ENCODE measurements at places on chromosomes 7 and 10.

GRCh38 chr10:1213252-1214070 is 157.3 kb downstream of the WDR37 start:
- no peak for DNase-seq

GRCh38 chr7:18475488-18475887 is 20.1 kb upstream of the HDAC9 start:
- no peak for DNase-seq

DNA sequence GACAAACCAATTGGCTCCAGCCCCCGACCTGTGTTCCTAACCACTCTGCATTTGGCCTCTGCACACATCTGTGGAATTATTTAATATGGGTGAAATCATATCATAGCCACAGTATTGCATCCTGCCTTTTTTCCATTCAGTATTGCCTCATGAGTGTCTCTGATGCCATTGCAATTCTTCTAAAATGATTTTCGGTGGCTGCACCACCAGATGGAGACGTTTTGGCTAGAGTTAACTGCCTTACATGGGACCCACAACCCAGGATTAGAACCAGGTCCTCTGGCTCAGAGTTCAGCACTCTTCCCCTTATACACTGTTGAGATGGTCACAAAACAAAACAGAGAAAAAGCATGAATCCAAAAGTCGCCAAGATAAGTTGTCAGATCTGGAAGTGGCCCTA is 180.8 kb downstream of the EMX2 start:
- DNase-seq: no peak

- DNase-seq: no peak
These were observed 26.4 kb downstream of the CHST15 start for GRCh38 chr10:124066781-124067714.

DNA sequence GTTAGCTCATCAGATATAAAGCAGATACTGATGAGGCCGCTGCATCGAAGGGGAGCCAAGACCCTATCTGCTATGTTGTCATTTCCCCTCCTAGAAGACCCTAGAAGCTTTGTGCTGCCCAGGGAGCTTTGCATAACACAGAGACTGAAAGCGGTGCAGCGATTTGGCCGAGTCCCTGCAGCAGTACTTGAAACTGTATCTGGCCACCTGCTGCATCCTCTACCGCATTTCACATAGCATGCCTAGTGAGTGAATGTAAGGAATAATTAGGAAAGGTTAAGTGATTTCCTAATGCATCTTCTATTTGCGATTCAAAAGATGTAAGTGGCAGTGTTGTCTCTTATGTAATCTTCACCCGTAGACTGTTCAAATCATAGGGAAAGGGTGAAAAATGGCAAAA is 106.7 kb downstream of the LRMDA start:
- no peak for DNase-seq

DNA sequence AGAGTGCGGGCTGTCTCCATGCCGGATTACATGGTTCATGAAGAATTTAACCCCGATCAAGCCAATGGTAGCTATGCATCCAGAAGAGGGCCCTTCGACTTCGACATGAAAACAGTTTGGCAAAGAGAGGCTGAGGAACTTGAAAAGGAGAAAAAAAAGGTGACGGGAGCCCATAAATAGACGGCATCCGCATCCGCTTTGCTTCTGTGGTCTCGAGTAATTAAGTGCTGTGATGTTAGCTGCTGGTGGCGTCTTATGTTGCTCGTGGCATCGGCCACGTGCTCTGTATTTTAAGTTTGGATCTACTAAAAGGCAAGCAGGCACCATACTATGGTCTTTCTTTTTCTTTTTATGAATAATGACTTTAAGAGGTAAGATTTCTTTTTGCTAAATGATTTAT is 11.1 kb downstream of the C7orf57 start:
- no peak for DNase-seq

GRCh38 chr7:65477326-65477725 is 103.7 kb downstream of the ZNF92 start:
- no peak for DNase-seq

GRCh38 chr7:137992104-137992549 is 9.8 kb downstream of the CREB3L2 start:
- DNase-seq: no peak

DNA sequence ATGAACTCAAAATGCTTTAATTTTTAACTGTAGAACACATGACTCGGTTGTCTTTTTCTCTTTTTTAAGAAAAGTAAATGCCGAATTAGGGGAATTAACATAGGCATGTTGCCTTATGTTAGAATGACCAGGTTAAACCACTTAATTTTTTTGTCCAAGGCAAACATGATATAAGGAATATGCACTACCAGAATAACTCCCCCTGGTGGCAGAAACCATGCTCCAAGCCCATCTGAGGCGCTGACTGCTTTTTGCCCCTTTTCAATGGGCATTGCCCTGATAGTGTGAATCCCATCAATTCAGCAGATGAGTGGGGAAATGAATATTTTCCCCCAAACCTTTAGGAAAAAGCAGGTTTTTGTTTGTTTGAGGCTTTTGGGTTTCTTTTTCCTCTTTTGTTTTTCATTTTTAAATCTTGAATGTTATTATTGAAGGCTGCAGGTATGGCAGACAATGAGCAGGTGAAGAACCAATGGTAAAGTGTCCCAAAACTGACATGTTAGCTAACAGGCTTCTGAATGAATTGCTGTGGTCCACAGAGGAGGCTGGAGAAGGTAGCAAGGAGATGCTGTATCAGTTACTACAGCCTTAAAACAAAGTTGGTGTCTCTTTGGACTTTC is 284.3 kb downstream of the SORCS3 start:
- no peak for DNase-seq

DNA sequence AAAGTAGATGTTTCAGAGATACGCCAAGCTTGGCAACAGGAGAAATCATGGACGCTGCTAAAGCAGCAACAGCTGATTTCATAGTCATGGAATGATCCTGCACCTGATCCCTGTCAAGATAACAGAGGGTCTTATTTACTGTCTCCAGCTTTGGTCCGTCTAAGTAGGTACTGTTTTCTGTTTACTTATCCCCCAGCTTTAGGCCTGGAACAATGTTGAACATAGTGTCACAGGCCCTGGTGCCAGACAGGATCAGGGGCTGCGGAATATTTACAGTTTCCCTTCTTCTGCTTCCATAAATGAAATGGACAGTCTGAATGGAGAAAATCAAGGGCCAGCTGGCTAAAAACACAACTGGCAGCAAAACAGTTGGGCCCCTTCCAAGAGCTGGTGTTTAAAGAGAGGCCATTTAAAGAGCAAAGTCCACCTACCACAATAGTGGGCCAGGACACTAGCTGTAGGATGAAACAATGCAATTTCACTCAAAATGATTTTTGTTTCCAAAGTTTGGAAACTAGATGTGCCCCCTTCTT is 2.9 kb downstream of the GPR37 start:
- DNase-seq: no peak

- DNase-seq: no peak
These were observed 80.0 kb downstream of the CFAP58 start for GRCh38 chr10:104433669-104434068.

DNA sequence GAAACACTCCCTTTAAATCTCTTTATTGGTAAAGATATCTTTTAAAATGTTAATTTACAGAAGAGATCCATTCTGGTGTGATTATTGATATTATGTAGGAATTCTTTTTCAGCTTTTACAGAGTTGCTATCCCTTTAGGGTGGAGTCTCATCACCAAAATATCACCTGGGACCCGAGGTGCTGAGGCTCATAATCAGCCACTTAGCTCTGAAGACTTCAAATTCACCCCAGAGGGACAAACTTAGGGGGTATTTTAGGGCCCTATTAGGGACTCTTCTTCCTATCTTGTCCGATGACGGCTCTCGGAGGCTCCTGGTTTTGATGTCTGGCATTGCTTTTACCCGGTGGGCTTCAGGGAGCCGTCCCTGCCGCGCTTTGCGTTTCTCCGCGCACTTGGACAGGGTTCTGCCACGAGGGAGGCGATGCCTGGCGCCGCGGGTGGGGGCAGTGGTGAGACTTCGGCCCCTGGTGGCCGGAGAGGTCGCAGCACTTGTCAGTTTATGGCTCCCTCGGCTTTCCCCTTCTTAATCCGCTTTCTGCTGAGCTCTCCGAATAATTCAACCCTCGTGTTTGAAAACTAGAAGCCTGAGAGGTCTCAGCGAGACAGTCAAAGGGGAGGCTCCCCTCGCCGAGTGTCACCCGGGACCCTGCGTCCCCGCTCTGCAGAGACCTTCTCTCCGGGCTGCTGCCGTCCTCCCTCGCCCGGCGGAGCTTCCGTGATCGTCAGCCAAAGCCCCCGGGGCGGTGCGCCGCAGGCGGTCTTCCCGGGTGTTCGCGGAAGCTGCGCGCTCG is 27.8 kb downstream of the RBM20 start:
- DNase-seq: peak; percentile 3

DNA sequence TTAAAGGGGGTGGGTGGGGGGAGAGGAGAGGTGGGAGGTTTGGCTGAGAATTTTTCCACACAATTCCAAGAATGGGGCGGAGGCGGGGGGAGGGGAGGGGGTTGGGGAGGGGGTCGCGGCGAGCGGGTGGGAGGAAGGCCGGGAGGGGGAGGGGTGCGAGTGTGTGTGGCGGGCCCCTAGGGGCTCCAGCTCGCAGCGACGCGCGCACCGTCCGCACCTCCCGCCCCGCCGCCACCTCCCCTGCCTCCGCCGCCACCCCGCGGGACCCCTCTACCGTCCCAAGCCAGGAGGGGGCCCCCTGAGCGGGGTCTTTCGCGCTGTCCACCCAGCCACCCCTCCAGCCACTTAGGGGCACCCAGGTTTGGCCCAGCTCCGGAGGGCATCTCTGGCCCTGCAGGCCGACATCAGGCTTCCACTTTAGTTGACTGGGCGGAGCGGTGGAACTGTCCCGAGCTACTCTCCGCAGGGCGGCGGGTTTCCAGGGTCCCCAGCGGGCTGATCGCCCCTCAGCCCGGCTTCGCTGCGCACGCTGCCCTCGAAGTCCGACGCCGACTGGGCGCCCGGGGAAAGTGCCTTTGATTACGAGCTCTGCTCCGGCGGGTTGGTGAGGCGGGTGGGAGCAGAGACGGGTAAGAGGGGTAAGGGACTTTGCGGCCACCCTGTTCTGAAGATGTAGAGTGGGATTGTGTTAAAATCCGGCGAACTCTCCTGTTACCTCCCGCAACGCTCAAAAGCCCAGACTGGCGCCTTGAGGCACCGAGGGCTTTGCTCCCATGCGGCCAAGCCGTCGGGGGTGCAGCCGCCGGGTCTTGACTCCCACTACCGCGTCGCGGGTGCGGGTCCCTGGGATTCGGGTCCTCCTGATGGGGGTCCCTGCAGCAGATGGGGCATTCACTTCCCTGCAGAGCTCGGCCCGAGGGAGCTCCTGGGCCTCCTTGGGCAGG is 1.8 kb upstream of the VAX1 start:
- no peak for DNase-seq

DNA sequence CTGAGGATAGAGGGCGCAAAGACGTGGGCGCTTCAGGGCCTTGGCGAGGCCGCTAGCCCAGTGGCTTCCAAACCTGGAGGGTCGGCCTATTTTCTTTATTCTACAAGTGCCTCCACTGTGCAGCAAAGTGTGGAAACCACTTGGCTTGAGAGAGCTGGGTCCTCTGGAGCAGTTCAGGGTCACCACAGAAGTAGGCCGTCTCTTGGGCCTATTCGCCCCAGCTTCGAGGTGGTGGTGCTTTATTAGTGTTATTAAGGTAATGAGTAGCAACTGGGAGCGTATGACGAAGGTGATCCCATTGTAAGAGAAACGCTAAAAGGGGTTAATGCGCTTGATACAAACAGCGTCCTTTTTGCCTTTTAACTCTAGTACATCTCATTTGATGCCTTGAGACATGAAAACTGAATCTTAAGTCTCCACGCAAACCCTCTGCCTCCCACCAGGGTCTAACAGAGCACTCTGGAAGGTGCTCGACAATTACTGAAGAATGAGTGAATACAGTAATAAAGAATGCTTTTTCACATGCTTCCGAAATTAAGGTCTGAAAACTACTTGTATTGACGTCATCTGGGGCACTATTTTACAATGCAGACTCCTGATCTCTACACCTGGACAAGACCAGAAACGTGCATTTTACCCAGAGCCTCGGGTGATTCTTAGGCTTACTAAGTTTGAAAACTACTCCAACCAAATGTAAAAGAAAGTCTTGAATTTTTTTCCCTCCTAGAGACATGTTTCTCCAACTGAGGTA is 647 bp upstream of the GSAP start:
- DNase-seq: no peak
